ENCODE measurements at places on chromosomes 12 and 14.

DNA sequence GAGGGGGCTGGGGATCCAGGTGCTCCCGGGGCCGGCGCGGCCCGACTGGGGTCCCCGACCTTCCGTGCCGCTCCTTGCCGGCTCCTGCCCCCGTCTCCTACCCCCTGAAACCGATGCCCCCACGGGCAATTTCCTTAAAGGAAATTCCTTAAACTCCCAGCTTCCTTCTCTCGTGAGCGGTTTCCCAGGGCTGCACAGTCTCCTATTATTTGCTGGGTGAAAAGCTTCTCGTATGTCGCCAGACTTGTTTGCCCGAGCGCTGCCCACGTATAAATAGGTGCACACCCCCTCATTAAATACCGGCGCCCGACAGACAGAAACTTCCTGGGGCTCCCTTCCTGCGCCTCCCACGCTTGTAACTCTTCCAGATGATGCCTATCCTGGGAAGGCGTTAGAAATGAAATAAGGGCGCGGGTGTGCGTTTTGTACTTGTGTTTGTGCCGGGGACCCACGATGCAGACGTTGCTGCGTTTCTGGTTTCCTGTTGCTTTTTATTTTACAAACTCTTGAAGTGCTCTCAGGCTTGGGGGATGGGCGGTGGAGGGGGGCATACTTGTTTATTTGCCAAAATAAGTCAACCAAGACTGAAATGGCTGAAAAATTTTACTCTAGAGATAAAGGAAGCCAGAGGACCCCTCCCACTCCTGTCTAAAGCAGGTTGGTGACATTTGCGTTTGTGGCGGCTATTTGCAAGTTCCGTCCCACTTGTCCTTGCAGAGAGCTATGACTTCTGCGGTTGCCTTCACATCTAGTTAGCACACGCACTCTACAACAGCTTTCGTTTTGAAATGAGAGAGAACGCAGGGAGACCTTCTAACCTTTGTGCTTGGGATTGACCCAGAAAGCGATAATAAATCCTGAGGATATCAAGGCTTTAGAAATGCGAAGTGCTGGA, 1.0 kb downstream of the HIP1R start:
- peak; percentile 50 for DNase-seq

DNA sequence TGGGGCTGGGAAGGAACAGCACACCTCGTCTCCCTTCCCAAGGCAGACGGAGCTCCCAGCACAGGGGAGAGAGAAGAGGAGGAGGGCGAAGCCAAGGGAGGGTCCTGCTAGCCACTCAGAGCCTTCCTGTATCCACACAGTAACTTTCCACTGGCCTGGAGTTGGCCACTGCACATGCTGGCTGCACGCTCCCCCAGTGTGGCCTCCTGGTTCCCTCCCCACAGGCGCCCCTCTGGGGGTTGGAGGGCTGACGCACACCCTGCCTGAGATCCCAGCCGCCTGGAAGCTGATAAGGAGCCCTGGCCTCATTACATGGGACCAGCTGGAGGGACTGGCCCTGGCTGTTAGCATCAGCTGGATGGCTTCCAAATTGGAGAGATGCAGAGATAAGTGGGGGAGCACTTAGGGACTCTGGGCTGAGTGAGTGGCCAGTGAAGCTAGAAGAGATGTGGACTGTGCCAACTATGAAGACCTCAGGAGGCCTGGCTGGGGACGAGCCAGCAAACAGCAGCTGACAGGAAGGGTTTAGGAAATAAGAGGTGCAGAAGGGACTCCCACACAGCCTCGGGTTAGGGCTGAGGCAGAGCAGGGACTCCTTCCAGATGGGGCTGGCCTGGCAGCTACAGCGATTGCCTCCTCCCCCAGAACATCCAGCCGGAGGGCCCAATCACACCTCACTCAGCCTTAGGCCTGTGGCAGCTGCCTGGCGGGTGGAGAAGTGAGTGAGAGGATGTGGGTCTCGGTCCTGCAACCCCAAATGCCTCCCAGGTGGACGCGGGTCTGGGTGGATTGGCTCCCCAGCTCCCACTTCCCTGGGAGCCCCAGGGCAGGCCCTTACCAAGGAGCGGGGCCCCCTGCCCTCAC, 26.3 kb upstream of the BCDIN3D start:
- DNase-seq = peak; percentile 34

- DNase-seq = no peak
Observed at GRCh38 chr14:72590577-72590976, 303.3 kb downstream of the DPF3 start.

GRCh38 chr14:32698831-32699230, 239.8 kb upstream of the NPAS3 start:
- no peak for DNase-seq

- no peak for DNase-seq
Observed at GRCh38 chr14:50615056-50615455, 53.0 kb downstream of the SAV1 start.

DNA sequence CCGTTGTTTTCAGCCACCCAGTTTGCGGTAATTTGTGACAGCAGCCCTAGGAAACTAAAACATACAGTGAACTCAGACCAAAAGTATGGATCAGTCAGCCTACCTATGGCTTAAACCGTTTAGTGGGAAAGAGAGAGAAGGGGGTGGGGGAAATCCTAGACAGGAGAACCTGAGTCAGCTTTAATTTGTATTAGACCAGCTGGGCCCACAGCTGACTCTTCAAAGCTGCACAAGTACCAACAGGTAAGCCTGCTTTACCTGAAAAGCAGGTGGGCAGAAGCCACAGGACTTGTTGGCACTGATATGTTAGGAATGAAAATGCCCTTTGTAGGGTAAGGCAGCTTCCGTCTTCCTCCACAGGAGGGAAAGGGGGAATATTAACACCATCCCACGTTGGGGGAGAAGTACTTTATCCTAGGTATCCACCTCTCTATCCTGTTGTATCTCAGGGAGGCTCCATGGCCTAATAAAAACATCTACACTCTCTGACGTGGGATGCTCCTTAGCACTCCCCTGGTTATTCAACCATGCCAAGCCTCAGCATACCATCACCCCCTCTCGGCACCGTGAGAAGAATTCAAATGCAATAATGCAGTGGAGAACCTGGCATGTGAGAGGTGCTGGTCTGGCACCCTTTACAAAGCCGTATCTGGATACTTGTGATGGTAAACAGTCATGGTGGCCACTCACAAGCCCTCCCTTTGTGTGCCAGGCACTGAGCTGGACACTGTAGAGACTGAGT, 70.3 kb downstream of the STON2 start:
- no peak for DNase-seq

- DNase-seq = no peak
Observed at GRCh38 chr12:94140556-94140955, 7.8 kb upstream of the PLXNC1 start.

DNA sequence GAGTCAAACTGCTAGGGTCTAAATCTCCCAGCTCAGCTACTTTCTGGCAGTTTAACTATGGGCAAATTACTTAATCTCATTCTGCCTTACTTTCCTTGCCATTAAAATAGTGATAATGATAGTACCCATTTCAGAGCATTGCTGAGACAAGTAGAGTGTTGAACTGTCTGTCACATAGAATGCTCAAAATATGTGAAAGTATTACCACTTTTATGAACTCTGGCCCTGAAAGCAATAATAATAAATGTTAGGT, 19.9 kb downstream of the SRGAP1 start:
- DNase-seq = no peak

- no peak for DNase-seq
Observed at GRCh38 chr14:104545151-104545941, 34.2 kb upstream of the C14orf180 start.

GRCh38 chr12:29043069-29043468, 106.0 kb upstream of the FAR2 start:
- DNase-seq = no peak

GRCh38 chr12:114626-115211, 48.2 kb downstream of the IQSEC3 start:
- no peak for DNase-seq

- DNase-seq = no peak
Observed at GRCh38 chr12:65508276-65509035, 230.0 kb downstream of the MSRB3 start.

DNA sequence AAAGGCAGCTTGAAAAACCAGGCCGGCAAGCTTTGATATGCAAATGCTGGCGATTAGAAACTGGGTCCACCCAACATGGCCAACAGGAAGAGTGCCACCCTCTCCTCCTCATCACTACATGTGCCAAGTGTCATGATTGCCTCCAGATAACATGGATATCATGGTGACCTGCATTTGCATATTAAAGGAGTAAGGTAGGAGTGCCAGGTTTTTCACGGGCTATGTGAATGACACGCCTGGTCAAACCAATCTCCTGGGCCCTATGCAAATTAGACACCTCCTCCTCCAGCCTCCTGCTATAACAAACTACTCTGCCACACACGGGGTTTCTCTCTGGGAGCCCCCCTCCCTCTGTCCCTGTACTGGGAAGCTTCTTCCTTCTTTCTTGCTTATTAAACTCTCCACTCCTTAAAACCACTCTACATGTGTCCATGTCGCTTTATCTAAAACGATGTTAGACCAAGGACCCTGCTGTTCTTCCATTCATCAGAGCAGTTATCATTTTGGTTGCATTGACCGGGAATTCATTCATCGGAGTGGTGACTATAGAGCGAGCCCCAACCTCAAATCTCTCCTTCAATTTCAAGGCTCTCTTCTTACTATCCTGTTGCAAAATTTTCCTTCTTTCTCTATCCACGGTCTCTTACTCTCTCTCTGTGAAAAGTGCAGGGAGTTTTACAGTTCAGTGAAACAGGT, 27.5 kb downstream of the APOBEC1 start:
- DNase-seq = no peak

DNA sequence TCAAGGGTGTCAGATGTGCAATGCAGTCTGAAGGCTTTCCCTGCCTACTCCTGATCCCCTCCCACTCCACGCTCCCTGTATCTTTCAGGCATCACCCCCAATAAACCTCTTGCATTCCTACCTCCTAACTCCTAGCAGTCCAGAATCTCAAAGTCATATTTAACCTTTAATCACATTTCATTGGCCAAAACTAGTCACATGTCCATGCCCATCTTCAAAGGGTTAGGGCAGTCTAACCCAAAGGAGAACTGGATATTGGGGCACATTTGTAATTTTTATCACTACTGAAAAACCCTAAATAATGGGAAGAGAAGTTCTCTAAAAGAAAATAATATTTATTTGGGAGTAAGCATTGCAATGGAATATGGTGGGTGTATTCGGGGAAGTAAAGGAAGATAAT, 5.4 kb upstream of the C12orf75 start:
- no peak for DNase-seq

GRCh38 chr12:121021754-121022153, 5.5 kb upstream of the C12orf43 start:
- no peak for DNase-seq

DNA sequence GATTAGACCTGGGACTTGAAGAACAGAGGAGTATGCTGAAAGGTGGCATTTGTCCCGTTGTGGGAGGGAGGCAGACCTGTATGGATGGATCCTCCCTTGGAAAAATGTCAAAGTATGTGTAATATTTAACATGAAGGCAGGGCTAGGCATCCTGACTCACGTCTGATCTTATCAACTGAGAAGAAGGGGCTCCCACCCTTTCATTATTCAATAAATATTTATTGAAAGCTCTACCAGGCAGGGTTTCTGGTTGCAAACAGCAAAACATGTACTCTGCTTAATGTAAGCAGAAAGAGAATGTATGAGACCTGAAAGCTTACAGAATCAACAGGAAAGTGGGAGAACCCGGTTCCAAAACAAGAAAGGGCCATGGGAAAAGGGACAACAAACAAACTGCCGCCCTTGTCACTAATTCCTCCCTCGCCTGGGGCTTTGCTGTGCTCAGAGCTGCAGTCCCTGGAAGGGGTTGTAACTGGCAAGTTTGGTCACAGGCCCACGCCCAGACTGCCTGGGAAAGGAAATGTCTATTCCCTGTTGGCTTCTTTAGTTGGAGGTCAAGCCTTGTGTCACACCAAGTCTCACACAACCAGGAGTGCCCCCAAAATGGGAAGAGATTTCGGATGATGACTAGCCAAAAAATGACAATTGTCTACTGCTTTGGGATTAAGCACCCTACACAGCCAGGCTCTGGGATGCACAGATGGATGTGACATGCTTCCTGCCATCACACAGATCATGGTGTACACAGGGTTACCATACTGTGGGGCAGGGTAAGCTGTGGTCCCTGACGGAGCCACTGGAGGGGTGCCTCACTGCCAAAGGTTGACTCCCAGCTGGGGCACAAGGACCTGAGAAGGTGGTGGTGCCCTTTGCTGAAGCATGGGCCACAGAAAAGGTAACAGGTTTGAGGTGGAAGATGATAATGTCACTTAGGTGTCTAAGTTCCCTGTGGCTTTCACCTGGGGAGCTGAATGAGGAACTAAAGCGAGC, 36.8 kb downstream of the RAB35 start:
- DNase-seq = no peak

DNA sequence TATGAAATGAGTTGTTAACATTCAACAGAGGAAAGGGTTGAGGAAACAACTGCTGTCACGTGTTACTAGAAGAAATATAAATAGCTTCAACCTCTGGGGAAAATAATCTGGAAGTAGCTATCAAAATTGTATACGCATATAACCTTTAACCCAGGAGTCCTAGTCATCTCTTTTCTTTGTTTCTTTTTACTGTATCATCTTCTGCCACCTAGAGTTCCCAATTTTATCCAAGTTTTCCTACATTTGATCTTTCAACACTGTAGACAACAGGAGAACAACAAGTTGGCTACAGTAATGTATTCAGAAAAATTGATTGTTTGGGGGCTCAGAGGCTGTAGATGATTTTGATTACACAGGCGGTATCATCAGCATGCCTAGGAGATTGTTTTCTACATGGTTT, 453.7 kb downstream of the FSCB start:
- DNase-seq = no peak

DNA sequence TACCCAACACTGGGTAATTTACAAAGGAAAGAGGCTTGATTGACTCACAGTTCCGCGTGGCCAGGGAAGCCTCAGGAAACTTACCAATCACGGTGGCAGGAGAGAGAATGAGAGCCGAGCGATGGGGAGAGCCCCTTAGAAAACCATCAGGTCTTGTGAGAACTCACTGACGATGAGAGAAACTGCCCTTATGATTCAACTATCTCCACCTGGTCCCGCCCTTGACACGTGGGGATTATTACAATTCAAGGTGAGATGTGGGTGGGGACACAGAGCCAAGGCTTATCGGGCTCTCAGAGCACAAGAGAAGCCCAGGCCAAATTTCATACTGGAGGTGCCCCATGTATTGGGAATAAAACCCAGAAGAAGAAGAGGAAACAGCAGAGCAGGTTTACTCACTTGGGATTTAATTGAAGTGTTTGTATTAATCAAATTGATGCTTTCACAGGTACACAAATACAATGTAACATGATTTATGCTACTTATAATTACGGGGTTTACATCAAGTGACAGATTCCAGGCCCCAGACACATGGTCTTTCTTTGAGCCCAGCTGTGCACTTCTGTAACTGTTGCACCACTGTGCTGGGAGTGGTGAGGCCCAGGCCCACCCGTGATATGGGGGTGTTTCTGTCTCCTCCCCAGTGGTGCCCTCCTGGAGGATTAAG, 8.2 kb upstream of the CCDC85C start:
- DNase-seq = no peak

DNA sequence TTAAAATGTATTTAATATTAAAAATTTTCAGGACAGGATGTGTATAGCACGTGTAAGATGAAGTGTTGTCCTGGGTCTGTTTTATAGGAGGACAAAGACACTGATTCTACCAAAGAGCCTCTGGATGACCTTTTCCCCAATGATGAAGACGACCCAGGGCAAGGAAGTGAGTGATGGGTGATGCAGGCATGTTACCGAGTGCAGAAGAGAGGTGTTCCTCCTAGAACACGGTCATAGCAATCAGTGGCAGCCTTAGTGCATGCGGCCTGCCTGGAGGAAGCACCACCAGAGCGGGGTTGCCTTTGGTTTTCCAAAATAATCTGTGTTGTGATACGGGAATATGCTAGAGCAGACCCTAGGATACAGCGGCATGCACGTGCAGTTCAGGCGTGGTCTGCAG, 33.0 kb downstream of the KLC1 start:
- DNase-seq = no peak
